Thymus (tissue), 14 donors: ENCODE measurements at places on chromosomes 12 and 14. TPM values are rescaled to one million over a fixed set of nuclear protein-coding genes. Genes with fewer than 3 reads are reported as not detected.
A peak's percentile ranks its signal among the peaks of the same experiment; 100 is the strongest.

Gene SYCP3
- total RNA-seq = 0.76 TPM

Gene IFNG
- 1.2 TPM for total RNA-seq

Gene GRIN2B
- total RNA-seq = under 0.01 TPM

Gene FOXG1
- 1.9 TPM for total RNA-seq

Gene GUCY2C
- total RNA-seq = under 0.01 TPM

DNA sequence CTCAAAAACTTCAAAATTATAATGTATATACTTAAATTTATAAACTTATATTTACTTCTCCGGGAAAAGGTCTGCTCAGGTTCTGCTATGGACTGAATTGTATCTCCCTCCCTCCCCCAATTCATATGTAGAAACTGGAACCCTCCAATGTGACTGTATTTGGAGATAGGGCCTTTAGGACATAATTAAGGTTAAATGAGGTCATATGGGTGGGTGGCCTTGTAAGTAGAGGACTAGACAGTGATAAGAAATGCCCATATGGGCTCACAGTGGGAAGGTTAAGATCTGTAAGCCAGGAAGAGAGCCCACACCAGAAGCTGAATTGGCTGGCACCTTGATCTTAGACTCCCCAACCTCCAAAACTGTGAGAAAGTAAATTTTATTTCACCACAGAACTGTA is 84.5 kb downstream of the TAOK3 start:
- no peak for DNase-seq

GRCh38 chr14:63276492-63277342 is 42.0 kb downstream of the GPHB5 start:
- peak; percentile 27 for DNase-seq

GRCh38 chr14:80618751-80619329 is 322.7 kb downstream of the CEP128 start:
- DNase-seq = no peak

- DNase-seq = no peak
These were observed 330.0 kb downstream of the SYT1 start for GRCh38 chr12:79194595-79194994.

- DNase-seq = no peak
These were observed 39.9 kb downstream of the MRPL42 start for GRCh38 chr12:93507165-93507564.
